IPS-NIHi11 (cell line): ENCODE measurements at places on chromosomes 7 and 10.

GRCh38 chr10:91883549-91884444 is 25.5 kb downstream of the FGFBP3 start:
- peak; percentile 32 for DNase-seq

GRCh38 chr7:37195388-37195787 is 253.3 kb downstream of the ELMO1 start:
- no peak for DNase-seq

DNA sequence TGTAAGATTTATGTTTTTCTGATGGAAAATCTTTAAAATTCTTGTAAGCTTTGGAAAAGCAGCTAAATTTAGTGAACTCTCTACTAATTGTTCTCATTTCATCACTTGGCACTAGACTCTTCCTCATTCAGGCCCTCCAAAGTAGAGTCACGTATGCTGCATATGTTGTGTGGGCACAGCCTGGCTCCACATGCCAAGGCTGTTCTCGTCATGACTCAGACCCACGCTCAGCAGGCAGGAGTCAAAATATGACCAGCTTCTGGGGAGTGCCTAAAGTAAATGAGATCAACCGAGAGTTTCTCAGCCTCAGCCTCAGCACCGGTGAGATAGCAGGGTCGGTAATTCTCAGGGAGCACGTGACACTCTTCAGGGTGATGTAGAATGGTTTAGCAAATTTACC is 1672.9 kb downstream of the REEP3 start:
- no peak for DNase-seq

DNA sequence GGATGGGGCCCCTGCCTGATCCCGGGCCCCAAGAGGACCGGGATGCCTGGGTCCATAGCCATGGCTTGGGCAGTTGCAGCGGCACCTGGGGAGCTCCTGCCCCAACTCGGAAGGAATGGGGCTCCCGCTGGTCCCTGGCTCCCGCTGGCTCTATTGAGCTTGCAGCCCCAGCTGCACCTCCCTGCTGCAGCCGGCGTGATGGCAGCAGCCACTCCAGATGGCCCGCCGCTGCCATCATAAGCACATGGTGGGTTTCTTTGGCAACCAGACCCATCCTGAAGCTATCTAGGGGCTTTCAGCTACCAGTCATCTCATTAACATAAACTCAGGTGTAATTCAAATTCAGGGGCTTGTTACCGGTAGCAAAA is 11.1 kb upstream of the DNMBP start:
- DNase-seq: no peak

DNA sequence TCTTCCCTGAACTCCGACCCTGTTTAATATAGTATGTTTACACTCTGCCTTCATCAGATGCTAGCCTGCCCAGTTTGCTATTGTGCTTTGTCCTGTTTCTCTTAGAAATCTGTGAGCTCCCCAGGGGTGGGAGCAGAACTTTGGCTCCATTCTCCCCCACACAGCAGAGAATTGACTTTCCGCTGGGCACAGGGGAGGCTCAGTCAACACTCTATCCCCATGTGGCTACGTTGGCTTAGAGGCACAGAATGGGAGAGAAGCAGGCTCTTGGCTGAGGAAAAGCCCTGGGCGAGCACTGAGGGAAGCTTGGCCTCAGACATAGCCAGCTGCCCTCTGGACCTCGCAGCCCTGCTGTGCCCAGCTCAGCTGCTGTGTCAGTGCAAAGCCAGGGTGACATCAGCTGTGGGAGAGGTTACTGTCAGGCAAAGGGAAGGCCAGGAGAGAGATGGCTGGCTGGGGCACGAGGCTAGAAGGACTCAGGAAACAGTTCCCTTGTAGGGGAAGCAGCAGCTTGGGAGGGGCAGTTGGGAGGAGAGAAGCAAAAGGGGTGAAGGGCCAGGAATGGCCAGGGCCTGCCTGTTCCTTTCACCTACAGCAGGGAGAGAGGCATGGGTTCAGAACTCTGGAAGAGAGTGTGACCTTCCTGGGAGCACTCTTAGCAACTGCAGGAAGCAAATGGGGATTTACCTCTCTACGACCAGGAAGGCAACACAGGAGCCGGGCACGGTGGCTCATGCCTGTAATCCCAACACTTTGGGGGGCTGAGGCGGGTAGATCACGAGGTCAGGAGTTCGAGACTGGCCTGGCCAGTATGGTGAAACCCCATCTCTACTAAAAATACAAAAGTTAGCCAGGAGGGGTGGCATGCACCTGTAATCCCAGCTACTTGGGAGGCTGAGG is 5.8 kb upstream of the SCD start:
- DNase-seq: no peak

GRCh38 chr7:133645884-133646391 is 393.1 kb downstream of the EXOC4 start:
- no peak for DNase-seq

GRCh38 chr7:139752604-139753003 is 25.2 kb downstream of the HIPK2 start:
- DNase-seq: no peak

DNA sequence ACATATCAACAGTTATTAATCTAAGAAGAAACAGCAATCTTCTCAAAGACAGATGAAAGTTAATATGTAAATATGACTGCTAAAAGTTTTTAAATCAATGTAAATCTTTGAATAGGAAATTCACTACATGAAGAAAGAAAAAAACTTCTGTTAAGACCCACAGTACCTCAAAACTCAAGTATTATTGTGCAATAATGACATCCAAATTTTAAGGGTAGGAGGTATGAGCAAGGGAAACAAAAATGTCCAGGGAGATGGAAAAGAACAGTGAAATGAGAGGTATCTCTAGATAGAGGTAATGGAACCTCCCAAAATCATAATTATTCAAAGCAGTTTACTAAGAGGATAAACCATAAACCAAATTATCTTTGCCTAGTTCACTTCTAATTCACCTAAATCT is 436.8 kb downstream of the PARD3 start:
- DNase-seq: no peak

DNA sequence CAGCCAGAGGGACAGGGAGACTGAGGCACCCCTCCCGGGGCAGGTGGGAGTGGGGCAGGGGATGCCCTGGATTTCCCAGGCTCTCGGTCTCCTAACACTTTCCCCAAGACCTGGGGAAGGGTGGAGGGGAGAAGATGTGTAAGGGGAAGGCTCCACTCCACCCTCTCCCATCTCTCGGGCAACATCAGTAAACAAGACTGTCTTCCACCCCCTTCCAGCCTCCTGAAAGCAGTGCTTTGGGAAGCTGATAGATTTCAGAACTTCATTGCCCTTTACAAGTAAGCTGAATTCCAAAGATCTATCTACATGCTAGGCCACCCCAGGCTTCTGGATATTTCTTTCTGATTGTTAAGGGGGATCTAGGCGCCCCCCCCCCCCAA is 3.7 kb downstream of the FLNC start:
- no peak for DNase-seq

GRCh38 chr7:128933180-128933891 is 4.4 kb upstream of the IRF5 start:
- DNase-seq: no peak
